Hippocampal formation (tissue), 2 donors: ENCODE measurements at places on chromosomes 7 and 10.

GRCh38 chr7:3569643-3570042 is 268.6 kb downstream of the SDK1 start:
- no peak for DNase-seq

DNA sequence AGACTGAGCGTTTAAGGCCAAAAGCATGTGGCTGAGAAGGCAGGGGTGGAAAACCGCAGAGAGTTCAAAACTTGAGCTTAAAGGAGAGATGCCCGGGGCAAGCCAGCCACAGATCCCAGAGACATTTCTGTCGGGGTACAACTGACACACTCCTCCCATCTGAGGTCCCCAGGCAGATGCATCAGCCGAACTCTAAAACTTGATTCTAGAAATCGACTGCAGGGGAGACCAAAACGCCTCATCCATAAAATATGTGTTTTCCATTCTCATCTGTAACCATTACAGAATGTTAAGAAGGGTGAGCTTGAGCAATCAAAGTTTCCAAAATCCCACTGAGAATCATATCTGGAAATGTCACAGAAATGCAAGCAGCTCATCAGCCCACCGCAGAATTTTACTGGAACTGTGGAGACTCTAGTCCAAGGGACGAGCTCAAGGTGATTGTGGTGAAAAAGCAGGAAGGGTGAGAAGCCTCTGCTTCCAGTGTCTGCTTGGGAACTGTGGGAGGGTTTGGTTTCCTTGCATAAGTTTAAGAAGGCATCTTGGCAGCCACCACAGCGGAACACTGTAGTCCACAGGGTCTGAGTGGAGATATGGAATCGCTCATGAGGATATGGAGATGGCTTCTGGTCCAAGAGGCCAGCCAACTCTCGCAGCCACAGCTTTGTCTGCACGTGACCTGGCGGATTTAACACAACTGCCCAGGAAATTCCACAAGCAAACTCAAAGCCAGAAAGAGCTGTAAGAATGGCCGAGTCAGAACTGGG is 249.2 kb downstream of the SFMBT2 start:
- DNase-seq = no peak

GRCh38 chr7:70569335-70569819 is 562.6 kb upstream of the GALNT17 start:
- DNase-seq = no peak

GRCh38 chr10:68462536-68462935 is 9.2 kb downstream of the DNA2 start:
- DNase-seq = no peak

DNA sequence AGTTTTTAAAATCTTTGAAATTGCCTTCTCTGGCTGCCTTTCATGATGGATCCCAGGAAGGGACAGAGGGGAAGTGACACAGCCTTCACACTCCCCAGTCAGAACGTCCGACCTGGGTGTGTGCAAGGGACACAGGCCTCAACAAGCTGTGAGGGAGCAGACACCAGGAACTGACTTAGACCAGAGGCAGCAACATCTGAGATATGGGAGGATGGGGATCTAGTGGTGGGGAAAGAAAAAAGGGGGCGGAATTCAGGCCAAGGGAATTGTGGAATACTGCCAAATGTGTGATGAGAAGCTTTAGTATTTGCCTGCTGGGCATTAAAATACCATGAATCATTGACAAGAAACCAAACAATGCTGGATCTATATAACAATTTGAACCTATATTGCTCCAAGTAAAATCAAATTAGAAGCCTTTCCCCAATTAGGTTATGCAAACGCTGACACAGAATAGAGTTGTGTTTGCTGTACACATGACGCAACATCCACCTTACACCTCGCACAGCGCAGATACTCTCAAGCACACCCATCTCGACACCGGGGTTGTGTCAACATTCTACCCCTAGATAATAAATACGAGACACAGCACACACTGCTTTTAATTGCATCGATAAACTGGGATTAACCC is 17.2 kb upstream of the MNX1 start:
- DNase-seq = no peak

GRCh38 chr7:45013465-45013967 is 13.5 kb downstream of the CCM2 start:
- DNase-seq = no peak

DNA sequence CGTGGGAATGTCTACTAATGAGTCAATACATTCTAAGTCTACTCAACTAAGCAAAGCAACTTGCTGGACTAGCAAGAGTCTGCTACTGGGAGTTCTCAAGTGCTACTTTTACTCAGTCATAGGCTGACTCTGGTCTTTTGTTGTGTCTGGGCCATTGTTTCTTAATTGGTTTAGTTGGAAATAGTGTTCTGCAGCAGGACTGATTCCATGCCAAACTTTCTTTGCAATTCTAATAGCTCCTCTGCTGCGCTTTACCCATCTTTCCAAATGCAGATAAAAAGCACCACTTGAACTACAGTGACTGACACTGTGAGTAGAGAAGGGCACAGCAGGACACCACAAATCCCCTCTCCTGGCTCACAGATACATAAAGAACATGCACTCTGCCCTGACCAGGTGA is 125.7 kb downstream of the CD36 start:
- no peak for DNase-seq

GRCh38 chr7:43516581-43517342 is 66.1 kb upstream of the STK17A start:
- no peak for DNase-seq

GRCh38 chr7:46174196-46174580 is 253.1 kb upstream of the IGFBP3 start:
- no peak for DNase-seq

DNA sequence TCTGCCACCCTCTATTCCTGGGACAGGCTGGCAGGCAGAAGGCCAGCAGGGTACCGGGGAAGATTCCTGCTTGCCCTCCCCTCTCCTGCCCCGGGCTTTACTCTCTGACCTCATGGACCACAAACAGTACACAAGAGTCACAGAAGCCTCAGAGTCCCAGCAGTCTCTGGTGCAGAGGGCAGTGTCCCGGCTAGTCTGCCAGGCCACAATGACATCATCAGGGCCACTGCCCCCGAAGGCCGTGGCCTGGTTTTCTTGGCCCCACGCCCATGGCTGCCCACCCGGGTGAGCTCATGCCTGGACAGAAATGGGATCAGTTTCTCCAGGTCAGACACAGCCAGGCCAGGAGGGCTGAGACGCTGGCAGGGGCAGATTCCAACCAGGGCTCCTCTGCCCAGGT is 91.9 kb downstream of the MYL10 start:
- DNase-seq = no peak

DNA sequence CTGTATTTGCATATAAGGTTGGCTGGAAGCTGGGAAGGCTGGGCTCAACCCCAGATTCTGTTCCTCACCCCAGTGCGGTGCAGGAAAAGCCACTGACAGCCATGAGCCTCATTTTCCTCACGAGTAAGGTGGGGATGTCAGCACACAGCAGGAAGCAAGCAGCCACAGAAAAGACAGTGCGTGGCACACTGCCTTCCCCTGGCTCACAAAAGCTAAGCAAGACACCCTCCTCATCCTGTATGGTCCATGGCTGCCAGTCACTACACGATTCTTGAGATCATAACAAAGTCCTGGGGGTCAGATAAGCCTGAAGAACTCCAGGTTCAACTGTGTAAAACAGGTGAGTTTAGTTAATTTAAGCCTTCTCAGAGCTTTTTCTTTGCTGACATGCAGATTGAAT is 28.9 kb upstream of the DDC start:
- DNase-seq = no peak

GRCh38 chr10:110491346-110491745 is 6.4 kb upstream of the DUSP5 start:
- no peak for DNase-seq

- peak; percentile 22 for DNase-seq
Measured at GRCh38 chr7:55432939-55433784, 68.0 kb downstream of the LANCL2 start.

DNA sequence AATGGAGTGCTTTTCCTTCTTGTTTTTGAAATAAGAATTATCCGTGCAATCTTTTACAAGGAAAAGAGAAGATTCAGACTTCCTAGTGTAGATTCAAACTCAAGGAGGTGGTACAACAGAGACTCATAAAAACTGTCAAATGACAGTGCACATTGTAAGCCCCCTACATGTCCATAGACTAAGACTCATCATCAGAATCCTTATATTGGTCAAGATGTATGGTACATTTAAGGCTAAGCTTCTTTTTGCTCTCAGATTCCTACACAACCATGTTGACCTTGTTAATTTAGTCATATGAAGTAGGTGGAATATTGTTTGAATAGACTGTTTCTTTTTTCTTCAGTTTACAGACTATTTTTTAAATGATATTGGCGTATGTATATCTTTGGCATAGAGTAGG is 11.6 kb downstream of the CD36 start:
- DNase-seq = no peak

GRCh38 chr7:154859747-154860620 is 142.9 kb downstream of the PAXIP1 start:
- no peak for DNase-seq

DNA sequence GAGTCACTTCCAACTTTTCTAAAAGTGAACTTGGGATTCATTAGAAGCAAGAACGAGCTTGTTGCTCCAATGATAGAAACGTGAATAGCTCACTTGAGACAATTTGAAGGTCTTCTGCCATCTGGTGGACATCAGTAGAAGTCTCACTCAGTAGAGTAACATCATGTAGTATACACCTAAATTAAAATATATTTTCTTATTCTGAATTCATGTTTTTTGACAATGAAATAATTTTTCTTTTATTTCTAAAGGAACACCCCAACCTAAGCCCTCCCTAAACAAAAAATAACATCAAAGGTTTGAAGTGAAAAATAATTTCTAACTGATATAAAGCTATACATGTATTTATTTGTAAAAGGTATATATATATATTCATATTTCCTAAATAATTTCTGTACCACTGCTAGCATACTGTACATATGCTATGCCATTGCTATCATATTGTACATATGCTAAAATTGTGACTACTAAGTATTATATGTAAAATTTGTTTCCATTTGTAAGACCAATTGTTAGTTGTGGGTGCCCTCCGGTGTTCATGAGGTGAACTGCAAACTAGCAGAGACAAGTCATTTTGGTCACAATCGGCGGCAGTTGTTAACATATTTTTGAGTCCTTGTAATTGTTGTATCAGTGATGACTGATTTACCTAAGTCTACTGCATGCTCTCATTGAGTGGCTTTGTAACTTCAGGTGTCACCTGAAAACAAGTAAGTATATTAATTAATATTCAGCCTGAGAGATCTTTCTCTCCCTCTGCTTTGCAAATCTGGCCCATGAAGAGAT is 121.9 kb downstream of the PTPRZ1 start:
- peak; percentile 79 for DNase-seq

GRCh38 chr10:131902211-131902610 is 1.4 kb downstream of the PPP2R2D start:
- DNase-seq = no peak

- DNase-seq = no peak
Measured at GRCh38 chr7:111229181-111229740, 138.3 kb downstream of the LRRN3 start.

GRCh38 chr10:100747456-100748230 is 2.3 kb downstream of the PAX2 start:
- no peak for DNase-seq

GRCh38 chr7:31372231-31372959 is 31.9 kb upstream of the NEUROD6 start:
- DNase-seq = no peak
